ENCODE measurements at places on chromosomes 16 and 17.
A peak's percentile ranks its signal among the peaks of the same experiment; 100 is the strongest.

DNA sequence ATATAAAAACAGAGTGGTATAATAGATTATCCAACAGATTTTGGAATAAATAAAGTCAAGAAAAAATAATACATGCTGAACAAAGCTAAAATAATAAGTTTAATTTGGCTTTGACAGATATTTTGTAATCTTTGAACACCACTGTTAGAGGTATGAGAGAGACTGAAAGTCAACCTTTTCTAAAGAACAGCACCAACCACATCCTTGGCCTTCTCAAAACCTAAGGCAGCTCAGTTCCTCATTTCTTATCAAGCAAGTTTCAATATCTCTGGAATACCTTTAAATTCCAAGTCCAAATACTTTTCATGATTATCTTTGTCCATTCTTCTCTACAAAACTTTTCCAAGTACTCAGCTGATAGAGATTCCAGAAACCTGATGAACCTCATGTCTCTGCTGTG is 1603.8 kb downstream of the CDH8 start:
- DNase-seq = no peak

DNA sequence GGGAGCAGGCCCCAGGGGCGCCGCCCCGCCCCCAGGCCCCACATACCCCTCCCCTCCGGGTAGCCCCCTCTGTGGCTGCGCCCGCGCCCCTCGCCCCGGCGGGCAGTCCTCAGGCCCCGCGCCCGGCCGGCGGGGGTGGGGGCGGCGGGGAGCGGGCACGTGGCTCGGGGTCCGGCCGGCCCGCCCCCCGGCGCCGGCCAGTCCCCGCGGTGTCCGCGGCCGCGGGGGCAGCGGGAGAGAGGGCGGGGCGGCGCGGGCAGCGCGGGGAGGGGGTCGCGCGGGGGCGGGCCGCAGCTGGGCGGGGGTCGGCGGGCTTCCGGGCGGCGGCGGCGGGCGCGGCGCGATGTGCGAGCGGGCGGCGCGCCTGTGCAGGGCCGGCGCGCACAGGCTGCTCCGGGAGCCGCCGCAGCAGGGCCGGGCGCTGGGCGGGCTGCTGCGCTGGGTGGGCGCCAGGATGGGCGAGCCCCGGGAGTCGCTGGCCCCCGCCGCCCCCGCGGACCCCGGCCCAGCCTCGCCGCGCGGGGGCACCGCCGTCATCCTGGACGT is 335 bp downstream of the NECAB2 start:
- peak; percentile 35 for DNase-seq

DNA sequence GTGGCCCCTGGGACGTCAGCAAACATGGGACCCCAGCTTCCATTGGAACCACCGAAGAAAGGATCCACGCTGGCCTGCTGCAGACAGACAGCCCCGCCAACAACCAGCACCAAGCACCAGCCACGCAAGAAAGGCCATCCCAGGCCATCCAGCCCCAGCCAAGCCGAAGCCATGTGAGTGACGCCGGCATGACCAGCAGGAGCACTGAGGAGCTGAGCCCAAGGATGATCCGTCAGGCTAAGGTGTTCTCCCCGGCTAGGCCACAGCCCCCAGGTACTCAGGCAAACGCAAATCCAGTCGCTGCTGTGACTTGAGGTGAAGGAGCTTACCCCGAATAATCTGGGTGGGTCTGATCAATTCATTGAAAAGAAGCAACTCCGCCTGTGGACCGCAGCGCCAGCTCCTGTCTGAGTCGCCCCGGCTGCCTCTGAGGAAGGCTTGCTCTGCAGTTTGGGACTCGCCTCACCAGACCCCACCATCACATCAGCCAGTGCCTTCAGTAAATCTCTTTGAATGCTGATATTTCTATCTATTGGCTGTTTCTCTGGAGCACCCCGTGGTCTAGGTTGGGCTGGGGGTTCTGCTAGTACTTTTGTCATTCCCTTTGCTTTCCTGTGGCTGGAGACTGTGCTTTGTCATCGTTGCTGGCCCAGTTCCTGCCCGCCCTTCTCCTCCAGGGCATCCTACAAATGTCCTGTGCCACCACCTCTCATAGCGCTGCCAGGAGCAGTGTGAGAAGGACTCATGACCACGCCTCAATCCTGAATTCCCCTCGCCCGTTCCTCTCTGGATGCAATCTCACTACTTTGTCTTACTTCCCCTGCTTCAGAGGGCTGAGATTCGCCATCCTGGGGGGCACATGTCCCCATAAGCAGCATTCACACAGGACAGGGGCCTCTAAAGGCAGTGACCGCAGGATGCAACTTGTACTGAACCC is 8.1 kb upstream of the CBX2 start:
- no peak for DNase-seq

GRCh38 chr17:18920911-18921441 is 31.0 kb upstream of the SLC5A10 start:
- DNase-seq = no peak

DNA sequence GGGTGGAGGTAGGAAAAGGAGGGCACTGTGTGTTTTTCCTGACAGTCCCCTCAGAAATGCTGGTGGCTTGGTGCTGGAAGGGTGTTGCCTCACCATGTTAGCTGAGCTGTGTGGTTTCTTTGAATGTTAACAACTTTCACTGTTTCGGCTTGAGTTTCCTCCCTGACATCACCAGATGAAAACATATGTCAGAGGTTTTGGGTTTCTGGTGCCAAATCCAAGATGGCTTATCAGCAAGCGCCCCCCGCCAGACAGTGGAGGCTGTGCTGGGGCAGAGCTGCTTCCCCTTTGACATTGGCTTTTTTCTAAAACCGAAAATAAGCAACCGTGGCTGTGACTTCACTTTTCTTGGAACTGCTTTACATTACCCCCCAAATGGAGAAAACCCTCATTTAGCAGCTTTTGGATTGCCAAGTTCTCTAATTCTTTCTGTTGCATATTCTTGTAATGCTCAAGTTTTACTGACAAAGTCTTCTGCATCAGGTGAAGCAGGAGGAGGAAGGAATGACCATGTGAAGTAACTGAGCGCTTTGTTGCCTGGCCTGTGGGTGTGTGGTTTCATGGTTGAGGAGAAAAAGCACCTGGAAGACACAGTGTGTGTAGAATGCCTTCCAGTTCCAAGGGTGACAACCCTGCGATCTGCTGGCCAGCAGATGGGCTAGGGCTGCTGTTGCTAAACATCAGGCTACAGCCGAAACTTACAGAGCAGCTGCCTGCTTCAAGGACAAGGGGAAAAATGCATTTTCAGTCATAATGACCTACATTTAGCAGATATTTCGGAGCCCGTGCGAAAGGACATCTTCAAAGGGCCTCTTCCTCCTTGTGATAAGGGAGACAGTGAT is 9.7 kb downstream of the RMI2 start:
- DNase-seq = no peak

DNA sequence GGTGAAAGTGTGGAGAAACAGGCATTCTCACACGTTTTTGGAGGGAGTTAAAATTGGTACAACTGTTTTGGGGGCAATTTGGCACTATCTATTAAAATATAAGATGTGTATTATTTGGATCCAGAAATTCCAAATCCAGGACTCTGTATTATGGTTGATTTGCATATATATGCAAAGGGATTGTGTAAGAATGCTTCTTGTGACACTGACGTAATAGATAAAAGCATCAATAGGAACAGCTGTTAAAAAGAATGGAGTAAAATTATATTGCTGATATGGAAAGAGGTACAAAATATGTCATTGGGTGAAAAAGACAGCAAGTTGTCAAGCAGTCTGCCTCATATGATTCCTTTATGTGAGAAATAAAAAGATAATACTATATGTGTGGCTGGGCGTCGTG is 17.3 kb downstream of the FA2H start:
- DNase-seq = no peak

GRCh38 chr17:2963332-2964027 is 99.9 kb downstream of the OR1D5 start:
- no peak for DNase-seq

DNA sequence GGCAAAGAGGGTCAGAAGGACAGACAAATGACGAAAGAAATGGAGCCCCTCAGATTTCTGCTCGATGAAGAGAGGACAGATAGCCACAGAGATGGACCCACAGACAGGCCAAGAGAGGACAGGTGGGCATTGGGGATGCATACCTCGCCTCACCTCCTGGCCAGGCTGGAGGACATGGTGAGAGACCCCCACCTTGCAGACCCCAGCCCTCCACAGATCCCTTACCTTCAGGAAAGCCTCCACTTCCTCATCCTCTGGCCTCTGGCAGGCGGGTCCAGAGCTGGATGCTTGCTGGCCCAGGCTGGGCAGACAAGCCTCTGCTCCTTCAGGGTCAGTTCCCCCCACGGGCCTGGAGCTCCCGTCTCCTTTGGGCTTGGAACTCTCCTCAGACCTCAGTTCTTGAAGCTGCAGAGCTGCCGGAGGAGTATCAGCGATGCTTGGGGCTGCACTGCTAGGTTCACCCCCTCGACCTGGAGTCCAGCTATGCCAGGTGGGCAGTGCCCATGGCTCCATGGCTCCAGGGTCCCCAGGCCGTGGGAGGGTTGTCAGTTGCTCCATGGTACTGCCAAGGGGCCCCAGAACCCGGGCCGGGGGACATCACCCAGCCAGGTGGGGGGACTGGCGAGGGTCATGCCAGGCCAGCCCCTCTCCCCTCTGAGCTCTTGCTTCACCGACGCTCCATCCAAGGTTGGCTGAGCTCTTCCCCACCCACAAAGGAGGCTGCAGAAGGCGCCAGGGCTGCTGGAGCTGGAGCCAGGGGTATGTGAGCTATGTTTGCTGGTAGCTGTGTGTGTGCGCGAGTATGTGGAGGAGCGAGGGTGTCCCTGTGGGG is 1.0 kb downstream of the TSPOAP1 start:
- no peak for DNase-seq

DNA sequence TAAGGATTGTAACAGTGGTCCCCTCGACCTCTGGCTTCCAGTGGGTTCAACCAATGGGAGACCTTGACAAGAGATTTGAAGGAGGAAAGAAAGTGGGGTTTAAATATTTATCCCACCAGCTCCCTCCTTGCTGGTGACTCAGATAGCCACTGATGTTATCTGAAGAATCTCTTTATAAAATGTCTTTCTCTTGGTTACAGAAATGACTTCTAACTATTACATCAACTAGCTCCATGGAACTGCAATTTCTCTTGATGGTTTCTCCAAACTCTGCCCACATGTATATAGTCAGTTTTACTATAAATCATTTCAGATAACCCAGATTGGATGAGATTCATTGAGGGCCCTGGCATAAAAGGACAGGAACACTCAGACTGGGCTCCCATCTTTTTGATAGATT is 920.2 kb upstream of the SOX9 start:
- DNase-seq = no peak

DNA sequence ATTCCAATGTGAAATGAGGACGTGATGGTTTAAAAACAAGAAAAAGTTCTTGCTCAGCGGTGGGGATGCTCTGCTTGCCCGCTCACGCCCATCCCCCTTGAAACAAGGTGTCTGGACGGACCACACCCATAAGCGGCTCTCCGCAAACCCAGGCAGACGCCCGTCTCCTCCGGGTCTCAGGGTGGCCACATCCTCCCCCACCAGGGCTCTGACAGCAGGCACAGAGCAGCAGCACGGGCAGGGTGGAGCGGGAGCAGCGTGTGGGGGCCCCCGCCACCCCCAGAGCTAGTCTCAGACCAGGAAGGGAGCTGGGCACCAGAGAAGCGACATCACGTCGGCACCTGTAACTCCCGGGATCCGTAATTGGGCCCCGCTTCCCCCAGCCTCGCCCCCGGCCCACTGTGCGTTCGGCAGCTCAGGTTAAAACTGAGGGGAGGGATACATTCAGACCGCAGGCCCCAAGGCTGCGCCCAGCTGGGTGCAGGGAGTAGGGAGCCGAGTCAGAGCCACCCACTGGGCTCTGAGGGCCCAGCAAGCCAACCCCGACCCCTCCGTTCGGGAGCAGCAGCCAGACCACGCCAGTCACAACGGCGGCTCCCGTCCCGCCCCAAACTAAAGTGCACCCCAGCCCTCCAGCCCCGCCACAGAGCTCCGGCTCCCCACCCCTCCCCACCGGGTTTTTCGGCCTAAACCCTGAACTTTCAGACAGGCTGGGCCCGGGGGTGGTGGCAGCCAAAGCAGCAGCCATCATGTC is 22.0 kb downstream of the CLUH start:
- DNase-seq = peak; percentile 84

DNA sequence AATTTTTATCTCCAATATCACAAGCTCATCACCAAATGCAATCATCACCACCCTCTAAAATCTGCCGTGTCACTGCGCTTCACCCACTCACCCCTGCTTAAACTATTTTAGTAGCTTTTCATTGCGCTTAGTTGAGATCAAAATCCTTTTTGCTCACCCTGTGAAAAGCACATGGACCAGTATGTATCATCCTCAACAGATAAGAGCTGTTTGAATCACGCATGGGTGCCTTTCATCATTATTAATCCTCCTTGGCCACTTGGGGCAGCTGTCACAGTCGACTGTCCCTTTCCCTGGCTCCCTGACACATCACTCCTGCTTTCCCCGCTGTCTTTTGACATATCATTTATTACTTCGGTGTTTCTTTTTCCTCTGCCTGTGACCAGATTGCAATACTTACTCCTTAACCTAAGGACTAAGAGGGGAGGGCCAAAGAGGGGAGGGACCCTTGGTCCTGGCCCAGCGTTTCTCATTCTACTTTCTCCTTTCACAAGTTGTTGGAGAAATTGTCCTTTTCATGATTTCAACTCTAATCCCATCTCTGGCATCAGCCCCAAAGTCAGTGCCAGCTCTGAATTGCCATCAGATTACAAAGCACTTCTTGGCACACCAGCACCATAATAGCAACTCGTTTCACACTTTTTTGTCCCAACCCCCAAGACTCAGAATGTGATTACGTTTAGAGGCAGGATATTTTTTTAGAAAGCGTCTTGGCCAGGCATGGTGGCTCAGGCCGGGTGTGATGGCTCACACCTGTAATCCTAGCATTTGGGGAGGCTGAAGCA is 8.6 kb upstream of the KDM6B start:
- DNase-seq = peak; percentile 68

DNA sequence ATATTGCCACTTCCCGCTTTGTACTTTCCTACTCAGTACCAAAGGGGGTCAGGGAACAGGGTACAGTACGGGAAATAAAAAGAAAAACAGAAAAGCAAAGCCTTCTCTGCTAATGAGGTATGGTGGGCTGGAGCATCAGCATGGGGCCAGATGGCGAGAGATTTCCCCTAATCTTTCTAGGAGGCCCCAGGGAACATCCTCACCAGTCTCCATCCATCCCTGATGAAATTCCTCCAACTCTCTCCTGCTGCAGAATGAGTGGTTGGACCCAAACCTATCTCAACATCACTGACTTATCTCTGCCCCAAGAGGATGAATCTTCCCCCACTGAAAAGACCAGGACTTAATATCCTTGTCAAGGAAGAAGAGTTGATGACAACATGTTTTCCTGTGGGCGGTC is 185.6 kb downstream of the C16orf78 start:
- DNase-seq = no peak

- no peak for DNase-seq
Measured at GRCh38 chr16:9054460-9054859, 37.0 kb upstream of the HAPSTR1 start.

GRCh38 chr16:28606291-28607115 is 3.3 kb downstream of the SULT1A1 start:
- no peak for DNase-seq

All from DMS53 (cell line).